Activated T-helper 1 cell treated with anti-CD3 and anti-CD28 coated beads, Interleukin-2, amount 50 U/mL, for 16 hours (primary cell): ENCODE measurements at places on chromosomes 4 and X.

GRCh38 chr4:155692361-155692760, 25.7 kb downstream of the GUCY1A1 start:
- DNase-seq: no peak

GRCh38 chr4:44861756-44862155, 135.4 kb upstream of the GNPDA2 start:
- no peak for DNase-seq

DNA sequence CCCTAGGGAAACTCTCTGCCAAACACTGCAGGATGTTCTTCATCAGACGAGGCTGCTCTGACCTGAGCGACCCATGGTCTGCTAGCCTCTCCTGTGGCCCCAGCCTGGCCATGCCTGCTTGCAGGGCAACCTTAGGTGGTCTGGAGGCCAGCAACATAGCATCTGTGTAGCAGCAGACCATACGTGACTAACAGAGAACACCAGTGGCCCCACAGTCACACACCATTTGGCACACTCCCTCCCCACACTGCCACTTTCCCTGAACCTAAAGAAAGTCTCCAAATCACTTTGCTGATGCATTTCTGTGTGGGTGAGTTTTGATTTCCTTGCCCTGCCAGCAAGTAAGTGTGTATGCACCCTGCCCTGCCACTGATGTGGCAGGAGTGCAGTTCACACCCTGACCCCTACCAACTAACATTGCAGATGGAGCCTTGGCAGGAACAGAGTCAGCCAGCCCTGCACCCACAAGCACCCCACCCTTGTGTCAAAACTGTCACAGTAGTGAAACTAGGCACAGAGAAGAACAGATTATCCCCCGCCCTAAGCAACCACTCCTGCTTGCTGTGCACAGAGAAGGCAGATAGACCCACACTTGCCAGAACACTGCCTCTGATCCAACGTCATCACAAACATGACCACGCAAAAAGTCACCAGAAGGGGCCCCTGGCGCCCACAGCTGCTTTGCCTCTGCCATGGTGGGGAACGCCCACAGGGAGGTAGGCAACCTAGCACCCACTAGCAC, 249.1 kb downstream of the SPIN4 start:
- DNase-seq: no peak

DNA sequence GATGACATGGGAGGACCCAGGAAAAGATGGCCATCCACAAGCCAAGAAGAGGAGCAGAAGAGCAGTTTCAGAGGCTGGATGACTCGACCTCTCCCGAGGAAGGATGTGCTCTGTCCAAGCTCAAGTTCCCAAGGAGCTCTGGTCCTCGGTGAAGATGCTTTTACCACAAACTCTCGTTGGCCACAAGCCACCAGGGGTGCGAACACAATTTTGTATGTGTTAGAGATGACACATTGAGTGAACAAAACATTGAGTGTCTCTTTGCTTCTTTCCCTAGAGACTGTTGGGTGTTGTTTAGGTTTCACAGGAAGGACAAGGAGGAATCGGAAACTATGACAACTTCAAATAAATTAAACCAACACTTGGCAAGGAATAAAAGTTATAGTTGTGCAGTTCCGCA, 26.3 kb downstream of the FGFBP1 start:
- no peak for DNase-seq

DNA sequence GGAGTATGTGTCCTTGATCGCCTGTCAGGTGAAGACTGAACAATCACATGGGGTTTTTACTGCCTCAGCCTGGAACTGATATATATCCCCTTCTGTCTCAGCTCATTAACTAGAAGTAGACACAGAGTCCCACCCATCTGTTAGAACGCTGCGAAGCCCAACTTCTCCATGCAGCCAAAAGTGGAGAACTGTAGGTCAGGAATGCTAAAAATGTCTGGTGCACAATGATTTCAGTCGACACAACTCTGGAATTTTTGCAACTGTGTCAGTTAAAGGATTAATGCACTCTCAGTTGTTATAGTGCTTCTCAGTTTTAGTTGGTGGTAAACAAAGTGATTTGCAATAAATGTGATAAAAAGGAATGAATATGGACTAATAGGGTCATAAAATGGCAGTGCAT, 287.2 kb downstream of the INPP4B start:
- no peak for DNase-seq

GRCh38 chrX:19695884-19696283, 180.6 kb upstream of the MAP3K15 start:
- DNase-seq: no peak

GRCh38 chr4:92163348-92163747, 140.4 kb upstream of the GRID2 start:
- DNase-seq: no peak

GRCh38 chr4:4182835-4183568, 43.7 kb downstream of the OTOP1 start:
- DNase-seq: no peak

DNA sequence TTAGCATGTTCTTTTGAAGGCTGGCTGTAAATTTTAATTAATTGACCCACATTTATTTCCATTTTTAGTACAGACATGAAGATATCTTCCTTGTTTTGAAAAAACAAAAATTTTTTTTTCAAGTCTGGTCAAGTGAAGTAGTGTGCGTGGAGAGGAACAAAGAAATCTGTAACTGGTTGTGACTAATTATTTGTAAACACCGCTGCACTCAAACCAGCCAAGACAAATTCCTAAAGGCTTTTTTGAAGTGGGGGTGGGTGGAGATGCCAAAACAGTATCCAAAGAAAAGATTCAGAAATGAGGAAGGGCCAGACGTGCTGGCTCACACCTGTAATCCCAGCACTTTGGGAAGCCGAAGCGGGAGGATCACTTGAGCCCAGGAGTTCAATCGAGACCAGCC, 88.3 kb downstream of the SHROOM2 start:
- DNase-seq: no peak

DNA sequence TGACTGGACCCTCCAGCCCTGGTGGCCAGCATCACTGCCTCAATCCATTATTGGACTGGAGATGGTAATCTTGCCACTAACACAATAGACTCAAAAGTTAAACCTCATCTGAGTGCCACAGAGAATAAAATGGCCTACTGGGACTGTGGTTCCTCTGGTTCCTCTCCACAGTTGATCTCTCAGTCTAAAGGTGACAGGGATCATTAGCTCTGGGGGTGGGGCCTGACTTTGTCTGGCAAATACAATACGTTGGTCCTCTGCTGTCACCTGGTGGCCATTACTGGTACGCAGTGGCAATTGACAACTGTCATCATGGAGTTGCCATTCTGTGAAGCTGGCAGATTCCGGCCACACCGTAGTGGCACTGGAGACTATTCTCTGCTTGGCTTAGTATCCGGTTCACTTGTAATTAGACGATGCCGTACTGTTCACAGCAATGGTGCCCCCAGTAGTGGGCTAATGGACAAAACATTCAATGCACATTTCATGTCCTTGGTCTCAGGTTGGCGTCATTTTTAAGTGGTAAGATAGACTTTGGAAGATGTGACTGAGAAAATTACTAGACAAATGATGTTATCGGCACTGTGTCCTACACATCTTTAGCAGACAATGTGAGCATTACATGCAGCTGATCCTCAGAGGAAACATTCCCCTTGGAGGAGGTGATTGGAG, 6.7 kb downstream of the FGFBP2 start:
- DNase-seq: peak; percentile 48

DNA sequence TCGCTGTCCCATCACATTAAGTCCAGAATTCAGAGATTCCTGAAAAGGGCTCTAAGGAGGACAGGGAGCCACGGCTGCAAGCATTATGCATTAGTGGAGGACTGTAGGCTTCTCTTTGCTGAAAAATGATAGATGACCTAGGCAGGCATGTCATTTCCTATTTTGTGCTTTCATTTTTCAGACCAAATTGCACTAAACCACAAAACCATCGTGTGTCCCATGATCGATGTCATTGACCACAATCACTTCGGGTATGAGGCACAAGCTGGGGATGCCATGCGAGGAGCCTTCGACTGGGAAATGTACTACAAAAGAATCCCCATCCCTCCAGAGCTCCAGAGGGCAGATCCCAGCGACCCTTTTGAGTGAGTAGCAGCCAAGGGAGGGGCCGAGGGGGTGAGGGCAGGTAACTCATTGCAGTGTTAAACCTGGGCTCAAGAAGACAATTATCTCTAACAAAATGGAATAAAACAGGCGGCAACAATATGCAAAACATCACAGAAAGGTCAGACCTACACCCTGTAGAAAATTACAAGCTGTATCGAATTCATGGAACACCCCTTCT, 355.2 kb upstream of the GALNT7 start:
- DNase-seq: no peak

- DNase-seq: no peak
These were observed at the start of gene NEXMIF for GRCh38 chrX:74925225-74926088. TSS of gene NEXMIF (minus strand) at chrX:74925452.

DNA sequence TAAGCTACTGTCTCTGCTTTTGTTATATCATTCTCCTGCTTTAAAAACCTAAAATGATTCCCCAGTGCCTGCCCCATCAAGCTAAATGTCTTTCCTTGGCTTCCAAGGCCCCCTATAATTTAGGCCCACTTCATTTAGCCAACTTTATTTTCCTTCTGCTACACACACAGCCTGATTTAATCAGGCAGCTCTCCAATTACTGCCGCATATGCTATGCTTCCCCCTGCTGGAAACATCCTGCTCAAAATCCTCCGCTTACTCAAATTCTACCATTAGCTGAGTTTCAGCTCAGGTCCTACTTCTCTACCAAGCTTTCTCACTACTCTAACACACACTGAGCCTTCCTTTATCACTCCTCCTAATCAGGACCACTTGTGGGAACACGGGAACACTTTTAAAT, 17.0 kb downstream of the LAMP2 start:
- DNase-seq: no peak

GRCh38 chr4:185020293-185020808, 2.1 kb downstream of the HELT start:
- no peak for DNase-seq

- no peak for DNase-seq
These were observed 23.0 kb downstream of the MAP7D3 start for GRCh38 chrX:136227948-136228838.

DNA sequence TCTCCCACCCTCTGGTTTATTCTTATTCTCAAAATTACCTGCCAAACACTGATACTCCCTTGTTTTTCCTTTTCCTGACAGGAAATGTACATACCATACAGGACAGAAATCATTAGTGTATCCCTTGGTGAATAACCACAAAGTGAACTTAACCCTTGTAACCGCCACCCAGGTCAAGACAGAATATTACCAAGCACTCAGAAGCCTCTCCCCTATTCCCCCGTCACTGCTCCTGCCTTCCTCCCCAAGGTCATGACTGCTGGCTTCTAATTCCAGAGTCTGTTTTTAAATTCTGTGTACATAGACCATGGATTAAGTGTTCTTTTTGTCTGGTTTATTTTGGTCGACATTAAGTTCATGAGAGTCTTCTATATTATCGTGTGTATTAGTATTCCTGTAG, 37.7 kb downstream of the HTT start:
- no peak for DNase-seq

DNA sequence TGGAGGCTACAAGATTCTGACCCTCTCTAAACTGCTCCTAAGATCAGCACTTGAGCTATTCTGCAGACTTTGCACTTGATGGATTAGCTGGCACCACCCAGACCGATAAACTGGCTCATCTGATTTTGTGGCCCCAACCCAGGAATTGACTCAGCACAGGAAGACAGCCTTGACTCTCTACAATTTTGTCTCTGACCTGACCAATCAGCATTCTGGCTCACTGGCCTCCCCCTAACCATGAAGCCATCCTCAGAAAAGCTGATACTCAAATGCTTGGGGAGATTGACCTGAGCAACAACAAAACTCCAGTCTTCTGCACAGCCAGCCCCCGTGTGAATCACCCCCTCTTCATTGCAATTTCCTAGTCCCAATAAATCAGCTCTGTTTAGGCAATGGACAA, 195.4 kb upstream of the PPP1R2C start:
- DNase-seq: no peak

DNA sequence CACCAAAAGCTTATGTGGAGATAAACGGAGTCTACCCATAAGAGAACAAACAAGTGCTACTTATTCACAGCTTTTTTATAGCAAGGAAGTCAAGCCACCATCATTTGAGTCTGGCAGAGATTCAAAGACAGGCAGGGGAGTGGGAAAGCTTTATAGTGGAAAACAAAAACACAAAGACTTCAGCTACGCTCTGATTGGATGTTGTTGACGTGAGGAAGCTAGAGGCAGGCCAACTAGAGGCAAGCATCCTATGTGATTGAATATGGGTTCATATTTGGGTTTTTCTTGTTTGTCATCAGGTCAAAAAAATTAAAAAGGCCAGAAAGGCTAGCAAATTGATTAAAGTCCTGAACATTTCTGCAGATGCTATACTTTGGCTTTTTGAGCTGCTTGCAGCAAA, 719 bp upstream of the TCEAL4 start:
- DNase-seq: no peak

- no peak for DNase-seq
These were observed 320.2 kb upstream of the GATB start for GRCh38 chr4:152081024-152081423.

- no peak for DNase-seq
These were observed 2.8 kb downstream of the PORCN start for GRCh38 chrX:48511560-48511959.

GRCh38 chrX:12480956-12481355, 310.3 kb upstream of the PRPS2 start:
- DNase-seq: no peak

GRCh38 chr4:115433491-115433890, 320.1 kb upstream of the NDST4 start:
- no peak for DNase-seq

GRCh38 chr4:120130786-120131185, 64.1 kb upstream of the MAD2L1 start:
- no peak for DNase-seq

DNA sequence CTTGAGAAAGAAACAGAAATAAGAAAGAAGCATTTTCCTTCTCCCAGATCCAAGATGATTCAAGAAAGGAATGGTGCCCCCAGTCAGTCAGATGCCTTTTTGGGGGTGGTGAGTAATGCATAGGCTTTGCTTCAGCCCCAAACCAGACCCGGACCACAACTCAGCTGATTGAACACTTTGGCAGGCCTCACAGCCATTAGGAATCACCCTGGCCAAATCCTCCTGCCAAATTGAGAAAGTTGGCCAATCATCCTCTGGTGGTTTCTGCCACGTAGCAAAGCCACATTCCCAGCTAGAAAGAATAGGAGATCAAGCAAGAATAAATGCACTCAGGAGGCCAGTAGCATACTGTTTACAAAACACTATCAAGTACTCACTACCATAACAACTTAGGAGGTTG, 33.7 kb downstream of the FRMD7 start:
- no peak for DNase-seq

GRCh38 chr4:17773135-17773698, 8.2 kb downstream of the FAM184B start:
- no peak for DNase-seq

- DNase-seq: no peak
These were observed 634 bp downstream of the APOO start for GRCh38 chrX:23907111-23907497.

DNA sequence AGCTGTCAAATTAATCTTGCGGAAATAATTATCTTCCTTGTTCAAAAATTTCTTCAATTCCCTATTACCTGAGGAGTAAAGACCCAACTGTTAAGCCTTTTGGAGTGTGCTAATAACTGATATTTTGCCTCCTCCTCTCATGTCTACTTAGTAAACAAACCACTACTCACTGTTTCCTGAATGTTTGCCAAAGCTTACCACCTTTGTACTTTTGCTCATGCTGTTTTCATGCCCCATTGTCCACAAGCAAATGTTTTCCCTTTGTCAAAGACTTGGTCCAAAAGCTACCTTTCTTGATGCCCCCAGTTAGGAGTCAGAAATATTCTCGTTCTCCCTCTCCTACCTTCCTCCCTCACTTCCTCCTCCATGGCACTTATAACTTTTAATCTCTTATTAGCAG, 226.1 kb downstream of the ENOX2 start:
- DNase-seq: no peak
